ENCODE measurements at places on chromosomes 1 and 21.

GRCh38 chr1:1889847-1890505 lies 911 bp downstream of the GNB1 start:
- DNase-seq = peak; percentile 12

GRCh38 chr1:236875975-236876374 lies 80.9 kb downstream of the MTR start:
- no peak for DNase-seq

- DNase-seq = no peak
Observed at GRCh38 chr1:116435806-116436610, 63.0 kb downstream of the ATP1A1 start.

- no peak for DNase-seq
Observed at GRCh38 chr1:1917995-1918900, 831 bp downstream of the TMEM52 start.

- no peak for DNase-seq
Observed at GRCh38 chr1:13616234-13616633, 32.6 kb downstream of the PDPN start.

GRCh38 chr1:16173447-16174260 lies 17.8 kb upstream of the EPHA2 start:
- DNase-seq = no peak

GRCh38 chr1:151534662-151535278 lies 5.3 kb upstream of the TUFT1 start:
- peak; percentile 70 for DNase-seq

DNA sequence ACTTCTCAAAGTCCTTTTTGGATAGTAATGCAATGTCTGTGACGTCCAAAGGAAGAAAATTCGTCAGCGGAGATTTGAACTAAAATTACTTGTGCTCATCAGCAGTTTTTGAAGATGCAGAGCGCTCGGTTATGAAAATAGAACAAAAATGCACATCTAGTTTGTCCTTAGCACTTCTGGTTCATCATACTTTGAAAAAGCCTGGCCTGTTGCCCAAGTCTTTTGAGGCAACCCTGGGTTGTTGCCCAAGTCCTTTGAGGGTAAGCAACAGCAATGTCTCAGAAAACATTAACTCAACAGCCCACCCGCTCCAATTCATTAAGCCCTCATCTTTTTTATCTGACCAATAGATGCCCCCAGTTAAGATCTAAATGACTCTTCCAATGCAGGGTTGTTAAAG lies 91.9 kb downstream of the HUNK start:
- no peak for DNase-seq

GRCh38 chr21:38384238-38384560 lies 114.1 kb downstream of the ERG start:
- DNase-seq = no peak

DNA sequence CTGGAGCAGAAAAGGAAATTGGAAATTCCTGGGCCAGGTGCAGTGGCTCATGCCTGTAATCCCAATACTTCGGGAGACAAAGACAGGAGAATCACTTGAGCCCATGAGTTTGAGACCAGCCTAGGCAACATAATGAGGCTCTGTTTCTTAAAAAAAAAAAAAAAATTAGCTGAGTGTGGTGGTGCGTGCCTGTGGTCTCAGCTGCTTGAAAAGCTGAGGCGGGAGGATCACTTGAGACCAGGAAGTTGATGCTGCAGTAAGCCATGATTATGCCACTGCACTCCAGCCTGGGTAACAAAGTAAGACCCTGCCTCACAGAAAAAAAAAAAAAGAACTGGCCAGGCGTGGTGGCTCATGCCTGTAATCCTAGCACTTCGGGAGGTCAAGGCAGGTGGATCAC lies 56.7 kb downstream of the SRSF11 start:
- DNase-seq = no peak

GRCh38 chr1:236489710-236490377 lies 33.9 kb upstream of the LGALS8 start:
- DNase-seq = no peak

DNA sequence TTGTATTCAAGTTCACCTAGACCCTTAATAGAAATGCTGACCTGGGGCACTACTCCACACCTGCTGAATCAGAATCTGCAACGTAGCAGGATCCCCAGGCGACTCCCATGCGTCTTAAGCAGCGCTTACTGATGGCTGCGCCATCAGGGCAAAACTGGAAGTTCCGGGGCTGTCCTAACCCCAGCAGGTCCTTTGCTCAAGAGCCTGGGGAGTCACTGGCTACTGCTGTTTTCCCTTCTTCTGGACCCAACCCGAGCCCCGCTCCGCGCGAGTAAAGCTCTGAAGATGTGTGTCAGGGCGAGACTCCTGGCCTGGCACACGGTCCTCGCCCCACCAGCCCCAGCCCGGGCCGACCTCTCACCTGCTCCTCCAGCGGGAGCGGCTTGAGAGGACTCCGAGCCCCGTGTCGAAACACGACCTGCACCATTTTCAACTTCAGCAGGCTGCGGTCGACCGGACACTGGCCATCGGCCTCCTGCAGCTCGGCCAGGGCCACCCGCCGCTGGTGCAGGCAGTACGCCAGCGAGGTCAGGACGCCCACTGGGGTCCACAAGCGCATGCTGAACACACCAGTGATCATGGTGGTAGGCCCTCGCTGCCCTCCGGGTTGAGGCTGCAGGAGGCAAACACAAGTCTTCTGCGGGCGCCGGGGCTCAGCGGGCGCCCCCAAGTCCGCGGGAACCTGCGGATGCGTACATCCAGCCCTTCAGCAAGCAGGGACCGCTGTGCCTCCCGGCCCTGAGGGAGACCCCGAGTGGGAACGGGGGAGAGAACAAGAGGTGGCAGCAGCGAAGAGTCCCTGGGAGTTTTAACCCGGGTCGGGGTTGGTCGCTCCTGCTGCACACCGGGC lies 630 bp downstream of the ACP6 start:
- DNase-seq = peak; percentile 25

GRCh38 chr21:36747815-36748383 lies 49.0 kb downstream of the SIM2 start:
- peak; percentile 27 for DNase-seq

GRCh38 chr21:19853061-19853460 lies 1145.1 kb upstream of the NCAM2 start:
- DNase-seq = no peak

- peak; percentile 27 for DNase-seq
Observed at GRCh38 chr1:52633291-52633754, 355 bp downstream of the SHISAL2A start.

DNA sequence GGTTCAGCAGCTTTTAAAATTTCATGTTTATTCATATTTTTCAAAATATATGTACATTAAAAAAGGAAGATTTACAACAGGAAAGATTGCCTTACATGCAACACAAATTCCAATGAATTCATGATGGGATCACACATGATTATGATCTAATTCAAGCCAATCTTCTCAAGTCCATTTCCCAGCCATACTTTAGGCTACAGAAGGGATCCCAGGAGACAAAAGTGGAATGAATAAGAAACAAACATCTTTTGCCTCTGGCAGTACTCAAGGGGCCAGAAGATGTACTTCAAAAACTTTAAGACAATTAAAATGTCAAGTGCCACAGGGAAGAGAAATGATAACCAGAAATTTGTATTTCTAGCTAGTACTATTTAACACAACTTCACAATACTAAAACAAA lies 10.2 kb upstream of the SH2D5 start:
- no peak for DNase-seq

GRCh38 chr1:1971688-1972087 lies 31.9 kb downstream of the CFAP74 start:
- DNase-seq = no peak

- DNase-seq = no peak
Observed at GRCh38 chr1:38455829-38456530, 403.6 kb downstream of the RRAGC start.

GRCh38 chr1:15952317-15953258 lies 23.3 kb downstream of the ZBTB17 start:
- no peak for DNase-seq

DNA sequence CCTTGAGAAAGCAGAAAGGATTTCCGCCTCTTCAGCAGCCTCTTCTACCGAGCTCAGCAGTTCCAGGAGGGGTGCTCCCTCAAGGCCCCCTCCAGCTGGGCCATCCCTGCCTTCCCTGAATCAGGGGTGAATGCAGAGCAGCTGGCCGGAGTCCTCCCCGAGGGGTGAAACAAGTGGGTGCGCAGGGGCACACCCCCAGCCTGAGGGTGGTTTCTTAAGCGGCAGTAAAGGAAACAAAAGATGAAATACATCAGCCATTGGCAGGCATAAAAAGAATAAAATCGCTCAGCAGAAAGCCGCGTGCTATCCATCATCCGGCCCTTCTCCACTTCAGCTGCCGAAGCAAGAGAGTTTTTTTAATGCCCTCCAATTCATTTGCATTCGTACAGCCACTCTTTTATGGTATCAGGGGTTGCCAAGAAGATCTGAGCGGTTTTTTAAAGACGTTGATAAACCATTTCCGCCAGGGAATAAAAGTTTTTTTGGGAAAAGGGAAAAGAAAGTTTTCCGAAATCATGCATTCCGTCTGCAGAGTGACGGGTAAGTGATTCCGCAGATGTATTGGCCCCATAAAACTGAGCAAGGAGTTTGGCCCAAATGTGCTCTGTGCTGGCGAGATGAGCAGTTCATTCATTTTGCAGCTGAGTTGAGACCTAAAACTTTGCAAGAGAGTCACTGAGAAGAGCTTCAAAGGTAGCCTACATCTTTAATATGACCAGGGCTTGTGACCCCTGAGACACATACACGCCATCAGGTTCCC lies 73.7 kb upstream of the ZC3H12A start:
- no peak for DNase-seq

- no peak for DNase-seq
Observed at GRCh38 chr1:31436596-31437432, 23.8 kb downstream of the SERINC2 start.

- DNase-seq = no peak
Observed at GRCh38 chr21:33273044-33273443, 6.9 kb downstream of the IL10RB start.

GRCh38 chr1:91714867-91715381 lies 171.0 kb downstream of the TGFBR3 start:
- no peak for DNase-seq

DNA sequence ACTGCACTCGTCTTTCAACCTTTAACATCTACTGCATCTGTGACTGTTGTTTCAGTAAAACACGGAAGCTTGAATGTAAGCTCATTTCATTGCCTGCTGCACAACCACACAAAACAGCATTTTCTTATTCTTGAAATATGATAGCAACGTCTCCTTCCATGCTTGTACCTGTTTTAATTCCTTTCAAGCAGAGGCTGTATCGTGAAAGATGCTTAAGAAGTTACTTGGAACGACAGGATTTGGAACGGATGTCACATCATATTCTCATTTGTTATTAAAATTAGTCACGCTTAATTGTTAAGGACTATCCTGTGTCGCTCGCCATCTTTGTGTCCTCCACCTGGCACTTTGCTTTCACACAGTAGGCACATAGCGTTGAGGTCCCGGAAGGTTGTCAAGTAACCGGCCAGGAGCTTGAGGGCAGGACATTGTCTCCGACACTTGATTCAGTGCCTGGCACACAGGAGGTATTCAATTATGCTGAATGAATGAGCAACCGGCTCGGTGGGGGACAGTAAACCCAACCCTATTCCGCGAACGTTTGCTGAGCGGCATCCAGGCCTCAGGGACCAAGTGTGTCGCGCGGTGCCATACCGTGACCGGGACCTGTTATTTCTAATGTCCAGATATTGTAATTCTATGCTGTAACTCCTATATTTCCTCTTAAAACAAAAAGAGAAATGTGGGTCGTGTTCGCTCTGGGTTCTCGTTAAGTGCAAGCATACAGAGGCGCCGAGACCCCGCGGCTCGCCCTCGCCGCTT lies 499 bp upstream of the SH3GLB1 start:
- DNase-seq = peak; percentile 36

- no peak for DNase-seq
Observed at GRCh38 chr1:243520831-243521230, 265.0 kb downstream of the SDCCAG8 start.

DNA sequence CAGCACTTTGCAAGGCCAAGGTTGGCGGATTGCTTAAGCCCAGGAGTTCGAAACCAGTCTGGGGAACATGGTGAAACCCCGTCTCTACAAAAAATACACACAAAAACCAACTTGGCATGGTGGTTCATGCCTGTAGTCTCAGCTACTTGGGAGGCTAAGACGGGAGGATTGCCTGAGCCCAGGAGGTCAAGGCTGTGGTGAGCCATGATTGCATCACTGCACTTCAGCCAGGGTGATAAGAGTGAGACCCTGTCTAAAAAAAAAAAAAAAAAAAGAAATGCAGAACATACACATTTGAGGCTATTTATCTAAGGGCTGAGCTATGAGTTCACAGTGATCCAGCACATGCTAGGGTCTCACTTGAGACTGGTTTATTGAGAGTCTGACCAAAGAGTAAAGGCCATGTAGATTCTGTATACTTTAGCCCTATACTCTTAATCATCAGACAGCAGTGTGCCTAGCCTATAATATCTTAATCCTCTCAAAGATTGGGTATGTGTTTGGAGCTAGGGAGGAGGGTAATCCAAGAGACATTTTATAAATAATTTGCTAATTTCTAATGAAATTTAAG lies 23.9 kb downstream of the RNF2 start:
- DNase-seq = no peak

GRCh38 chr1:88169939-88170338 lies 514.1 kb upstream of the PKN2 start:
- DNase-seq = no peak

- DNase-seq = no peak
Observed at GRCh38 chr1:29798699-29799566, 562.6 kb downstream of the PTPRU start.

GRCh38 chr21:29677326-29677725 lies 262.5 kb downstream of the GRIK1 start:
- DNase-seq = no peak

- no peak for DNase-seq
Observed at GRCh38 chr1:241834733-241835377, 13.1 kb upstream of the EXO1 start.

DNA sequence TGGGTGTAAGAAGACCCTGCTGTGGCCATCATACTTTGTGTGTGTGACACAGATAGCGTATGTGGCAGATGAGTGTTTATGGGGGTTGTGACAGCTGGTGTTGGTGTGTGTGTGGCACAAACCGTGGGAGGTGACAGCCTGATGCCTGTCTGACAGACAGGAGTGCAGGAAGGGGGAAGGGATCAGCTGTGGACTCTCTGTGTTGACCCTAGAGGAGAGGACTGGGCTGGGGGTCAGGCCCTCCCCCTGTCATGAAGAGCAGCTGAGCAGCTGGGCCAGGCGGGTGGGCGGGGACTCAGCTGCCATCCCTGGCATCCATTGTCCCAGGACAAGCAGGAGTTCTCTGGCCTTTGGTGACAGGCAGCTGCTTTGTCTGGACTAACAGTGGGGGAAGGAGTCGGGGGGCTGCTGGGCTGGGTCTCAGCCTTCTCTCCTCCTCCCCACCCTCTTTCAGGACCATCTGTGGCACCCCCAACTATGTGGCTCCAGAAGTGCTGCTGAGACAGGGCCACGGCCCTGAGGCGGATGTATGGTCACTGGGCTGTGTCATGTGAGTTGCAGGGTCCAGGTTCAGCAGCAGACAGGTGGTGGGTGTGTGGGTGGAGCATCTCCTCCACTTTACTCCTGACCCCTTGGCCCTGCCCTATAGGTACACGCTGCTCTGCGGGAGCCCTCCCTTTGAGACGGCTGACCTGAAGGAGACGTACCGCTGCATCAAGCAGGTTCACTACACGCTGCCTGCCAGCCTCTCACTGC lies 2.3 kb downstream of the PLK3 start:
- no peak for DNase-seq

- no peak for DNase-seq
Observed at GRCh38 chr1:55685560-55685959, 470.4 kb upstream of the USP24 start.

All from stimulated activated CD4-positive, alpha-beta T cell treated with anti-CD3 and anti-CD28 coated beads, Interleukin-1b, Interleukin-23, amount 100 ng/mL, for 4 hours (primary cell).